ENCODE measurements at places on chromosomes 6 and 20. TPM values are rescaled to one million over a fixed set of nuclear protein-coding genes. Genes with fewer than 3 reads are reported as not detected.

- H3K27me3 ChIP-seq: no peaks in the 10 kb centered on the region
- DNase-seq: no peak
- H3K4me3 ChIP-seq: no peak overlapping the region
- no peak overlapping the region for H3K27ac ChIP-seq
- peaks cover 52% of the 10 kb centered on the region for H3K36me3 ChIP-seq
These were observed 23.5 kb downstream of the CEP250 start for GRCh38 chr20:35478804-35479472.

PLA2G7 gene
- 0.56 TPM for total RNA-seq

- H3K36me3 ChIP-seq: no peaks in the 10 kb centered on the region
- DNase-seq: no peak
- H3K4me1 ChIP-seq: no peaks in the 10 kb centered on the region
- no peak overlapping the region for H3K4me3 ChIP-seq
These were observed 102.7 kb upstream of the AHI1 start for GRCh38 chr6:135600086-135600702.

- H3K27me3 ChIP-seq: no peaks in the 10 kb centered on the region
- DNase-seq: no peak
- H3K4me3 ChIP-seq: no peak overlapping the region
- H3K4me1 ChIP-seq: peaks cover 53% of the 10 kb centered on the region
- H3K27ac ChIP-seq: no peak overlapping the region
These were observed 16.5 kb downstream of the REPS1 start for GRCh38 chr6:138971601-138972000.

All from thoracic aorta (tissue), 2 donors.